ENCODE measurements at places on chromosomes 5 and 9. TPM values are rescaled to one million over a fixed set of nuclear protein-coding genes. Genes with fewer than 3 reads are reported as not detected.

- H3K27me3 ChIP-seq, result no peaks in the 10 kb centered on the region
- peaks cover 46% of the 10 kb centered on the region for H3K36me3 ChIP-seq
- no peak overlapping the region for H3K27ac ChIP-seq
- DNase-seq, result no peak
- no peak overlapping the region for H3K4me3 ChIP-seq
Measured at GRCh38 chr5:97009212-97009898, 73.5 kb downstream of the LNPEP start.

- H3K27me3 ChIP-seq, result no peaks in the 10 kb centered on the region
- H3K4me1 ChIP-seq, result no peaks in the 10 kb centered on the region
- no peaks in the 10 kb centered on the region for H3K36me3 ChIP-seq
- no peak within 1 kb of the TSS for H3K27ac ChIP-seq
Measured at GRCh38 chr9:122788831-122789230, at the start of gene OR5C1. TSS of gene OR5C1 (plus strand) at chr9:122788933. CDS start at chr9:122788933, 0 bp downstream.

- DNase-seq, result no peak
- H3K4me3 ChIP-seq, result no peak overlapping the region
- H3K27ac ChIP-seq, result no peak overlapping the region
- H3K4me1 ChIP-seq, result no peaks in the 10 kb centered on the region
Measured at GRCh38 chr5:162752612-162753011, 684.8 kb upstream of the CCNG1 start.

- H3K4me1 ChIP-seq, result no peaks in the 10 kb centered on the region
- no peak overlapping the region for H3K4me3 ChIP-seq
- H3K27me3 ChIP-seq, result no peaks in the 10 kb centered on the region
- H3K36me3 ChIP-seq, result no peaks in the 10 kb centered on the region
- H3K27ac ChIP-seq, result no peak overlapping the region
- DNase-seq, result no peak
Measured at GRCh38 chr5:50697739-50698138, 31.3 kb downstream of the PARP8 start.

GRCh38 chr5:92605591-92605990 lies 975.4 kb downstream of the NR2F1-AS1 start:
- no peak for DNase-seq
- H3K4me3 ChIP-seq, result no peak overlapping the region
- no peaks in the 10 kb centered on the region for H3K4me1 ChIP-seq
- H3K27me3 ChIP-seq, result no peaks in the 10 kb centered on the region
- no peak overlapping the region for H3K27ac ChIP-seq

GRCh38 chr9:125153712-125154367 lies 10.5 kb upstream of the SCAI start:
- H3K4me3 ChIP-seq, result no peak overlapping the region
- no peak for DNase-seq
- H3K27ac ChIP-seq, result no peak overlapping the region
- no peaks in the 10 kb centered on the region for H3K27me3 ChIP-seq
- peaks cover 57% of the 10 kb centered on the region for H3K36me3 ChIP-seq
- no peaks in the 10 kb centered on the region for H3K4me1 ChIP-seq

DNA sequence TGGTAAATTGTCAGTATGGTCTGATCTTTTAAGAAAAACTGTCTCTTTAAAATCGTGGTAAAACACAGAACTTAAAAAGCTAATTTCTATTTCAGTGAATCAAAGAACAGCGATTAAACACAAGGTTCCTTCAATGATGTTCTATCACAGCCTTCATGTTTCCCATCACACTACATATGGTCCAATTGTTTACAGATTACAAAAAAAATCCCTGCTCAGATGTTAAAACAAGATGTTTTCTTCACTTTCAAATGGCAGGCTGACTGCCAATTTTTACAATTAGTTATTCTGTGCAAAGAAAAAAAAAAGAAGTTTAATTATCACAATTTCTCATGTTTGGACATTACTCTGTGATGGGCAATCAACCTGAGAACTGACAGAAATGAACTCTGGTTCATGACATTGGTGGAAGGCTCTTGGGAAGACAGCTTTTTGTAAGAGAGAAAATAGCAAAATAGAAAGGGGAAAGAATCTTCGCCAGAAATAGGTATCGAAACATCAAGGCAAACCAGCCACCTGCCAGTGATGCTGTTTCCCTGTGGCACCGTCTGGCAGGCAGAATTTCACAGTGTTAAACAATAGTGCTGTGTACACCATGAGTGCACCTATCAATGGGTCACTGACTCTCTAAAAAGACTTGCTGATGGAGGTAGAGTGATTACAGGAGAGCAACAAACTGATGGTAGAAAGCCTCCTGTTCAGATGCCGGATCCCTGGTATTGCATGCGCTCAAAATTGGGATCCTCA lies 1020.0 kb upstream of the ARRDC3 start:
- H3K4me3 ChIP-seq, result no peak overlapping the region
- H3K36me3 ChIP-seq, result no peaks in the 10 kb centered on the region
- no peak overlapping the region for H3K27ac ChIP-seq
- no peak for DNase-seq
- no peaks in the 10 kb centered on the region for H3K27me3 ChIP-seq

DNA sequence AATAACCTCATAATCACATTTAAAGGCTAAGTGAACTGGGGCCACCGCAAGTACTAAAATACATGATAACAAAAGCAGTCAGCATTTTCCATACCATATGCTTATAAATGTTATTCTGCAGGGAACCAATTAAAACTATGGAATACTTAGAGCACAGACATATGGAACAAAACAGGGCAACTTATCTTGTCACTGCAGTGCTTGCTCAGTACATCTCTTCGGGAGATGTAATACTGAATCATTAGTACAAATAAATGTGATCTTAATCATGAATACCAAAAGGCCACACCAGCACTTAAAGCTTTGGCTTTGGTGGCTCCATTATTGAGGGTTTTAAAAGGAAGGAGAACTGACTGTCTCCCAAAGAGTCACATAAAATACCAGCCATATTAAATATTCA lies 32.1 kb downstream of the PRUNE2 start:
- no peak overlapping the region for H3K4me3 ChIP-seq
- DNase-seq, result no peak
- no peaks in the 10 kb centered on the region for H3K27me3 ChIP-seq
- H3K4me1 ChIP-seq, result no peaks in the 10 kb centered on the region
- H3K27ac ChIP-seq, result no peak overlapping the region
- no peaks in the 10 kb centered on the region for H3K36me3 ChIP-seq

GRCh38 chr9:16211946-16212345 lies 658.5 kb downstream of the BNC2 start:
- no peak for DNase-seq
- no peaks in the 10 kb centered on the region for H3K27me3 ChIP-seq
- no peaks in the 10 kb centered on the region for H3K4me1 ChIP-seq
- H3K4me3 ChIP-seq, result no peak overlapping the region
- no peak overlapping the region for H3K27ac ChIP-seq

Gene SHC3
- 1.0 TPM for total RNA-seq

Gene PITX1
- not detected for total RNA-seq

Measured in right atrium auricular region (tissue), 2 donors.